ENCODE measurements at places on chromosomes 13 and 19.

DNA sequence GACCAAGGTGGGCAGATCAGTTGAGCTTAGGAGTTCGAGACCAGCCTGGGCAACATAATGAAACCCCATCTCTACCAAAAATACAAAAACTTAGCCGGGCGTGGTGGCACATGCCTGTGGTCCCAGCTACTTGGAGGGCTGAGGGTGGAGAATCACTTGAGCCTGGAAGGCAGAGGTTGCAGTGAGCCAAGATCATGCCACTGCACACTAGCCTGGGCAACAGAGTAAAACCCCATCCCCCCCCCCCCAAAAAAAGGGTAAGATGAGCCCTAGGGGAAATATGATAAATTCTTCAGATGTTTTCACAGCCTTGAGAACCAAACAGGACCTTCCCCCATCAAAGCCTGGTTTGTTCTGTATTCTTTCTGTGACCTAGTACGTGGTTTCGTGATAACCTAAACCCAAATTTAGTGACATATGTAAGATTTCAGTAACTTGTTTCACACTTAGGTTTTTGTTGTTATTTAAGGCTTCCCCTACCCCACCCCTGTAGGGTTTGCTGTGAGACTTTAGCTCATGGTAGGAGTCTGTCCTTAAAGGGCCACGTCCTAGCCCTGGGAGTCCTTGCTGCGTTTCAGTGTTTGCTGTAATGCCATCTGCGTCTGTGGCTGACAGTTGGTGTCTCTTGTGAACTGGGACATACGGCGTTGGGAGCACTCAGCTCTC lies 49.6 kb downstream of the MYO9B start:
- DNase-seq, result peak; percentile 48

DNA sequence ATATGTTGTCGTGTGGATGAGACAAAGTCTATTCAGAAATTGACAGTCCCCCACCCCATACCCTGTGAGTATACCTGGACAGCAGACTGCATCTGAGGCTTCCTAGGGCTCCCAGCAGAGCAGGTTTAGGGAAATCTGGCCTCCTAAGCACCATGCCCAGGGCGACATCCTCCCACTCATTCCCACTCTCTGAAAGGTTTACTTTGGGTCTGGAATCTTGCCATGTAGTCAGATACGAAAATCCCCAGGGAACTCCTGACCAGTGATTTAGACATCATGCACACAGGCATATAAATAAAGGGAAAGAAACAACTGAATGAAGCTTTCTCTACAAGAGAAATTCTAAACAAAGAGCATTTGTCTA lies 717 bp upstream of the NALCN start:
- DNase-seq, result no peak

GRCh38 chr13:58879114-58879513 lies 1247.6 kb downstream of the PCDH17 start:
- DNase-seq, result no peak

DNA sequence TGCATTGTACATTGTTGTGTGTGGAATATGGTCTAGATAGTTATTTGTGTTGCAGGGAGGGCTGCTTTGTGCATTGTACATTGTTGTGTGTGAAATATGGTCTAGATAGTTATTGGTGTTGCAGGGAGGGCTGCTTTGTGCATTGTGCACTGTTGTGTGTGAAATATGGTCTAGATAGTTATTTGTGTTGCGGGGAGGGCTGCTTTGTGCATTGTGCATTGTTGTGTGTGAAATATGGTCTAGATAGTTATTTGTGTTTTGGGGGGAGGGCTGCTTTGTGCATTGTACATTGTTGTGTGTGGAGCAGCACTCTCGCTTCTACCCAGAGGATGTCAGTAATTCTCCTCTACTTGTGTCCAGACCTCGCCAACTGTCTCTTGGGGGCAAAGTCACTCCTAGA lies 36.3 kb upstream of the ZNF835 start:
- DNase-seq, result no peak

DNA sequence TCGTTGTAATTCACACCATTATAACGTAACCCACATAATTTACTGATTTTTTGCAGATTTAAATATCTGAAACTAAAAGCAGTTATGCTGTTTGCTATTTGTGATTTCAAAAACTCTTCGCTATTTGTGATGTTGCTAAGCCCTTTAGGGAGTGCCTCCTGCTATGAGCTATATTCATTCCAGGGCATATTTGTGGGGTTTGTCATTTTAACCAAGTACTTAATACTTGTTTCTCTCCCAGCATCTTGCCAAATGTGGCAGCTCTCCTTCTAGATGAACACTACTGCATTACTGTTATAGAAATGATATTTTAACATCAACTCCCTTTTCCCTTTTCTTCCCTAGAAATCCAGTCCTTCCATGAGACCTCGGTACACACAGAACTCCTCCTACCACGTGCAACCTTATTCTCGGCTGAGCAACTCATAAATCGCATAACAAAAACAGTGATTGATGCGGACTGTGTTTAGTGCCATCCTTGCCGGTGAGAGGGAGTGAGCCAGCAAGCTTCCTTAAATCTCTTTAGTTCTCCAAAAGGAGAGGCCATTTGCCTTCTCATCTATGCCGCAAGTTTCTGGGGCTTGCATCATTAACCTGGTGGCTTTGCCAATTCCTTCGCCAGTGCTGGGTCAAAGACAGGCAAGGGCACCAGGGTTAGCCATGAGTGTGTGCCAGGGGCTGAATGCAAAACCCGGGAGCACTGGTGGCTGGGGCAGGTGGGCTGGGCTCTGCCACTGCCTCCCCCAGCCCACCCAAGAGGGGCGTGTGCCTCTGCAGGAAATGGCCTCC lies 33.4 kb downstream of the RFX2 start:
- DNase-seq, result no peak

DNA sequence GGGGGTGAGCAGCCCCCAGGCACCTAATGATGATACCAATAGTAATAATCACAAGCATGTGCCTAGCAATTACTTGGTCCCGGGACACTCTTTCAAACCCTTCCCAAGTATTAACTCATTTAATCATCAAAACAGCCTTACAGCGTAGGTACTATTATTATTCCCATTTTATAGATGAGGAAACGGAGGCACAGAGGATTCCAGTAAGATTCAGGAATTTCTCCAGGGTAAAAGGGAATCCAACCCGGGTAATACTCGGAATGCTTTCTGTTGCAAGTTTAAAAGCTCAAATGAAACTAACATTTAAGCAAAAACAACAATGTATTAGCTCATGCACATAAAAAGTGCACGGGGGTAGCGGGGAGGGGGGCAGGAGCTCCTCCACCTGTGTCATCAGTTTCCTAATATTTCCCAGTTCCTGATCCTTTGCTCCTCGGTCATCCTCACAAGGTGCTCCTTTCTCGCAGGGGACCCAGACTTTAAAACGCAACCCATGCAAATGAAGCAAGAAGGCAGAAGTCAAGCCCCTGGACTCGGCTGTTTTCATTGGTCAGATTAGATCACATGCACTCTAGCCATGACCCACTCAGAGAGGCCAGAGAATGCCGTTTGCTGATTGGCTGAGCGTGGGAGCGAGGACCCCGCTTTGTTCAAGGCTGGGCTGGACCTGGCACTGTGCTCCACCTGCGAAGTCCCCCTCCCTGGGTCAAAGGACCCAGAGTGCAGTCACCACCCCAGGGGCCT lies 38.3 kb upstream of the C19orf12 start:
- no peak for DNase-seq

- DNase-seq, result no peak
These were observed 22.2 kb upstream of the SERPINE3 start for GRCh38 chr13:51317262-51317661.

GRCh38 chr13:78589206-78589605 lies 14.1 kb downstream of the POU4F1 start:
- DNase-seq, result no peak

- no peak for DNase-seq
These were observed 101.3 kb upstream of the SLC15A1 start for GRCh38 chr13:98853771-98854221.

DNA sequence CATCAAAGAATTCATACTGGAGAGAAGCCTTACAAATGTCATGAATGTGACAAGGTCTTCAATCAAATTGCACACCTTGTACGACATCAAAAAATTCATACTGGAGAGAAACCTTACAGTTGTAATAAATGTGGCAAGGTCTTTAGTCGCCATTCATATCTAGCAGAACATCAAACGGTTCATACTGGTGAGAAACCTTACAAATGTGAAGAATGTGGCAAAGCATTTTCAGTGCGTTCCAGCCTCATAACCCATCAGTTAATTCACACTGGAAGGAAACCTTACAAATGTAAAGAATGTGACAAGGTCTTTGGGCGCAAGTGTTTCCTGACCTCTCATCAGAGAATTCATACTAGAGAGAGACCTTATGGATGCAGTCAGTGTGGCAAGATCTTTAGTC lies 13.2 kb upstream of the ZNF534 start:
- no peak for DNase-seq

DNA sequence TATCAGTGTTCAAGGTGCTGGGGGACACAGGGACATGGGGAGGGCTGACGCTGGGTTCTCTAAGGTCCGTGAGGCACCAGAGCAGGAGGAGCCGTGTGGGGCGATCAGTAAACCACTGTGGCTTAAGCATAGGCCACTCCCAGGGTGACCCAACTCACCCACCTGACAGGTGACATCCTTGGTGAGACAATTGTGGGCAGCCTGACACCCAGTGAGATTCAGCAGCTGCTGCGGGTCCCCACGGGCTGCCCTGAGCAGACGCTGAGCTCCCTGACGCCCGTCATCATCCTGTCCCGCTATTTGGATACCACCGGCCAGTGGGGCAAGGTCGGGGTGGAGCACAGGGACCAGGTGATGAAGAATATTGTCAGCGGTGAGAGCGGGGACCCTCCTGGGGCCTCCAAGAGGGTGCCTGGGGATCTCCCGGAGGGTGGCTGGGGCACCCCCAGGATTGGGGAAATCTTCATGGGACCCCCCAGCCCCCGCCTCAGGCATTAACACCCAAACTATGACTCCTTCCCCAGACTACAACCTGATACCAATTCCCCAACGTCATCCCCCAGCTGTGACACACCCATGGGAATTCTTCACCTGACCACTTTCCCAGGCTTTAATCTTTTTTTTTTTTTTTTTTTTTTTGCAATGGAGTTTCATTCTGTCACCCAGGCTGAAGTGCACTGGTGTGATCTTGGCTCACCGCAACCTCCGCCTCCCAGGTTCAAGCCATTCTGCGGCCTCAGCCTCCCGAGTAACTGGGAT lies 33.3 kb upstream of the SHFL start:
- no peak for DNase-seq

GRCh38 chr19:39046037-39046821 lies 13.9 kb upstream of the FBXO27 start:
- DNase-seq, result no peak

DNA sequence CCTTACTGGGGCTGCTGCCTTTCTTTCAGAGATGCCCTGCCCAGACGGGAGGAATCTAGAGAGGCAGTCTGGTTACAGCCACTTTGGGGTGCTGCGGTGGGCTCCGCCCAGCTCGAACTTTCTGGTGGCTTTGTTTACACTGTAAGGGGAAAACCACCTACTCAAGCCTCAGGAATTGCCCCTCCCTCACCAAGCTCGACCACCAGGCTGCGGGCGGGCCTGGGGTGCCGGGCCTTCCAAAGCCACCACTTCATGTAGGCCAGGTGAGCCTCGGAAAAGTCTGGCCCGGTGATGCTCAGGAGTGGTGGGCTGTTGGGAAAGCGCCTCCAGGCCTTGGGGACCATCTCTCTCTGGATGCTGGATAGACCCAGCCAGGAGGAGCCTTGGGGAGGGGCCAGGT lies 218.6 kb downstream of the MTUS2 start:
- DNase-seq, result no peak

GRCh38 chr19:55702131-55702627 lies 27.2 kb downstream of the EPN1 start:
- no peak for DNase-seq

Data from GDM1 (cell line).